C1 segment of cervical spinal cord (tissue), 14 donors: ENCODE measurements at places on chromosomes 4 and X.

DNA sequence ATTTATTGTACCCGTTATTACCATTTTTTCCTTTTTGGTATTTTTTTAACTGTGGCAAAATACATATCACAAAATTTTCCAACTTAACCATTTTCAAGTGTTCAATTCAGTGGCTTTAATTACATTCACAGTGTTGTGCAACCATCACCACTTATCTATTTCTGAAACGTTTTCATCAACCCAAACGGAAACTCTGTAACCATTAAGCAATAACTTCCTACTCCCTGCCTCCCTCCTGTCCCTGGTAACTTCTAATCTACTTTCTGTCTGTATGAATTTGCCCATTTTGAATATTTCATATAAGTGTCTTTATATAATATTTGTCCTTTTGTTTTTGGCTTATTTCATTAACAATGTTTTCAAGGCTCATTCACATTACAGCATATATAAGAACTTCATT, 57.4 kb upstream of the MSN start:
- no peak for DNase-seq

DNA sequence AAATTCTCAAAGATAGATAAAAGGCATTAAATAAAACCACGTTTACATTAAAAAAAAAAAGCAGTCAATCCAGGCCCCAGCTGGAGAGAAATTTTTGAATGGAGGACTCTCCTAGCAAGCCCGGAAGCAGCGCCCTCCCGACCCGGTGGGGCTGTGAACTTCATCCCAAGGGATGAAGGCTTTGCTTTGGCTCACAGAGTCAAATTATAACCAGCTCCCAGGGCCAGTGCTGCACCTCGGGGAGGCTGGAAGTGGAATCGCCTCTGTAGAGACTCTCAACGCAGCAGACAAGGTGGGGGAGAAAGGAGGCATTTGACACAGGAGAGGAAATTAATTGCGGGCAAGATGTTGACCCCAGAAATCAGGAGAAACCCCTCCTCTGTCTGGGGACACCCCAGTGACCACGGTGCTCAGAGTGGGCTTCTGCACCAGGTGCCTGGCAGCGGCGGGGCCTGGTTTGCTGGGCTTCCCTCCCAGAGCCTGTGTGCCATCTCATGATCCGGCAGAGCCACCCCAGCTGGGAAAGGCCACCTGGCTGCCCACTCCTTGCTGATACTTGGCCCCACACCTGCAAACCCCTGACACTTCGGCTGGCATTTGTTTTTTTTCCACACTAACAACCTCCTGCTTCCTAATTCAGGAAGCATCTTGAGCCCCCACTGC, 71.7 kb downstream of the ABLIM2 start:
- DNase-seq = no peak

GRCh38 chrX:24925430-24925829, 90.3 kb downstream of the ARX start:
- no peak for DNase-seq

DNA sequence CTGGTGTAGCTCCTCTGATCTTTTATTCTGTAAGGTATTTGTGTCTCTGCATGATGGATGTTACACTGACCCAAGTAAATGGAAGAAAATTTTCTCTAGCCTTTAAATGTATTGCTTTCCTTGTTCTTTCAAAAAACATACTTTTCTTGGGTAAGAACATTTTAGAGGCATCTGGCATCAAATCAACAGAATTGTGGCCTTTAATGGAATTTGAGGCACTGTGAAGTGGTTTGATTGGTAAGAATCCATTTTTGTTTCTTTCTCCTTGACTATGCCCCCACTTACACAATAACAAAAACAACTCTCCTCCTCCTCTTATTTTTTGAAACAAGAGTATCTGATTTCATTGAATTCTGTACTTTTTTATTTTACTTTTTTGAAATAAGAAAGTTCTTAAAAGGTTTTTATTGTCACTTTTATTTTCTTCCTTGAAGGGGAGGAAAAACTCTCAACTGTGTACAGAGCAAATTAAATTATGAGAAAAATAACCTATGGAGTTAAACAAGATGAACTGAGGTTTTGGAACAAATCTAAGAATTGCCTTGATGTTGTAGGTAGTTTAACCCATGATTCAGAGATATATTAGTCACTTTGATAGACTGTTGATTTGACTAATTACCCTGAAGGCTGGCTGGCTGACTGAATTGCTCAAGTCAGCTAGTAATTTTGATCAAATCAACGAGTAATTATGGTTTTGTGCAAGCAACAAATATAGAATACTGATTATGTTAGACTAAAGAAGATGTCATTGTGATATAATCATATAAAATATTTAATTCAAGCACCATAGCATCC, 146.4 kb downstream of the FHIP1A start:
- DNase-seq = no peak

- DNase-seq = no peak
Measured at GRCh38 chr4:164467493-164467892, 286.4 kb upstream of the SMIM31 start.

- DNase-seq = no peak
Measured at GRCh38 chr4:105184316-105184980, 37.8 kb downstream of the TET2 start.
